ENCODE measurements at places on chromosomes 11 and 22. TPM values are rescaled to one million over a fixed set of nuclear protein-coding genes. Genes with fewer than 3 reads are reported as not detected.

- DNase-seq = no peak
Observed at GRCh38 chr11:131661132-131661531, 290.7 kb downstream of the NTM start.

DNA sequence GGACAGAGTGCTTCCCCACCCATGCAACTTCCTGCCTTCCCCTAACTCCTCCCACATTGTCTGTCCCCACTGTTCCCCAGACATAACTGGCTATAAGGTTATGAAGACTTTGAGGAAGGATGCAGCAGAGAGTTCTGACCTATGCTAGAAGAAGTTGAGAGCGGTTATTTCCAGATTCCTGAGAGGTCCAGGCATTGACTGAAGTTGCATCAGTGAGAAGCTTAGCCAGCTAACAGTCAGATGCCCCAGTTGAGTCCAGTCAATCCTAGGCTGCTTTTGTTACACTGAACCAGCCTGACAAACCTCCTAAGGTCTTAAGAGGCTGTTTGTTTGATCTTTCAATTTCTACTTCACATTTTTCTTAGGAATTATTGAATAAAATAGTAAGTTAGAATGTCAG is 937.9 kb upstream of the CCDC90B start:
- DNase-seq = no peak

DNA sequence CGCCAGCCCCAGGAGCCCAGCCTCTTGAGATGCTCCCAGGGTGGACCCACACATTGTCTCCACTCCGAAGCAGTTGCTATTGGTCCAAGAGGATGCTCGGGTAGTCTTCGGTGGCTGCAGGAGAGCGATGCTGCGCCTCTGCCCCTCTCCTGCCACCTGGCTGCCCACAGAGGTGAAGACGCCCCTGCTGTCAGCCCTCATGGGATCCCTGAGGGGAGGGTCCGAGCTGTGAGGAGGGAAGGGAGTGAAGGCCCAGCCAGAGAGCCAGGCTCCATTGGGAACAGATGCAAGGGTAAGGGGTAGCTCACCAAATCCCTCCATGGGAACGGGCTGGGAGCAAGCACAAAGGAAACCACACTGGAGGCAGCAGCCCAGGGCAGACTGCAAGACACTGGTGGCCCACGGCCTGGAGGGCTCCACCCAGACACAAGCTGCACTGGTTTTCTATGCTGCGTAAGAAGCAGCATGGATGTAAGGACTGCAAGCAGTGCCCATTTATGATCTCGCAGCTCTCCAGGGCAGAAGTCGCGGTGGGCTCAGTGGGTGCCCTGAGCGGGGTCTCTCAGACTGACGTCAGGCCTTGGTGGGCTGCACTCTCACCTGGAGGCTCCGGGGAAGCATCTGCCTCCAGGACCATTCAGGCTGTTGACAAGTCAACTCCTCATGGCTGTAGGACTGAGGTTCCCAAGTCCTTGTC is 15.7 kb downstream of the TSPAN32 start:
- DNase-seq = no peak

- DNase-seq = no peak
Observed at GRCh38 chr11:93526346-93526633, 16.9 kb downstream of the SMCO4 start.

- no peak for DNase-seq
Observed at GRCh38 chr11:113313601-113314000, 782 bp upstream of the TTC12 start.

DNA sequence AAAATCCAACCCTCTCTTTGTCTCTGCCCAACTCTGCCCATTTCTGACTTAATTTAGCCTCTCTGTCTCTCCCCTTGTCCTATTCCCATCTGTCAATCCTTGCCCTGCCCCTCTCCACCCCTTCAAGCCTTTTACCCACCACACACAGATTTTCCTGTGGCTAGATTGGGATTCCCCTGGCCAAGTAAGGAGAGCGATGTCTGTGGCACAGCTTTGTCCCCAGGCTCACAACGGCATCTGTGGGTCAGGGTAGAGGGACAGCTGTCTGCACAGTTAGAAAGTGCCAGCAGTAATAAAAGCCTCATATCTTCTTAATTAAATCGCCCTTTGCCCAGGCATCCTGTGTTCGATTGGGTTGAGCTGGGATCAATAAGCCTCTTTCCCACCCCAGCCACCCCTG is 1.3 kb upstream of the KCNC1 start:
- DNase-seq = no peak

DNA sequence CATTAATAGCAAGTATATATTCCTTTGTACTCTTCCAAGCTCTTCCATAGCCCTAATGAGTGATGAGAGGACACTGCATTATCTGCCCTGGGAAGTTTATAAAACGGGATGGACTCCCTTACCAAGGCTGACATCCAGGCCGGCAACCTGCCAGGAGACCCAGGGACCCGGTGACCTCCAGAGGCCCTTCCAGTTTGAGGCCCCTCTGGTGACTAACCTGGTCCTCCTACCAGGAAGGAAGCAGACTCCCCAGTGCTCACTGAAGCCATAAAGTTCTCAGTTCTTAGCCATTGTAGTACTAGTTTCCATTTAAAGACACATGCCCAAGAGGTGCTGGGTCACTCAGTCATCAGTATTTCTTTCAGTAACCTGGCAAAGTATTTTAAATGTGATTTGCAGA is 345.4 kb downstream of the TENM4 start:
- DNase-seq = no peak

GRCh38 chr22:35443338-35443737 is 43.4 kb downstream of the MCM5 start:
- DNase-seq = no peak

DNA sequence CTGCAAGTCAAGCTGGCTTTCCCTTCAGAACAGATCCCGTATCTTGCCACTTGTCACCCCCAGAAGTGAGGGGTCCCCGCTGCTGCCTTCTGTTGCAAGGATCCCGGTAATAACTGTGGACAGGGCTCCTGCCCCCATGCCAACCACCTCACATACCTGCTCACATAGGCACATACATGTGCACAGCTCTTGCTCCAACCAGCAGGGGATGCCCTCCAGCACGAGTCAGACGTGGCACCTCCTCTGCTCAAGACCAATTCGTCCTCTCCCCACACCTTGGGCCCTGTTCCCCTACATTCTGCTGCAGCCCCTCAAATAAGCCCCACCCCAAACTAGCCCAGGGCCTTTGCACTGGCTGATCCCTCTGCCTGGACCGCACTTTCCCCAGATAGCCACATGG is 163.3 kb downstream of the CRYBB2 start:
- no peak for DNase-seq

GRCh38 chr22:49565516-49565855 is 262.2 kb downstream of the BRD1 start:
- DNase-seq = no peak

- DNase-seq = no peak
Observed at GRCh38 chr11:35144136-35144741, 5.3 kb downstream of the CD44 start.

- no peak for DNase-seq
Observed at GRCh38 chr11:79438631-79439409, 2.0 kb downstream of the TENM4 start.

DNA sequence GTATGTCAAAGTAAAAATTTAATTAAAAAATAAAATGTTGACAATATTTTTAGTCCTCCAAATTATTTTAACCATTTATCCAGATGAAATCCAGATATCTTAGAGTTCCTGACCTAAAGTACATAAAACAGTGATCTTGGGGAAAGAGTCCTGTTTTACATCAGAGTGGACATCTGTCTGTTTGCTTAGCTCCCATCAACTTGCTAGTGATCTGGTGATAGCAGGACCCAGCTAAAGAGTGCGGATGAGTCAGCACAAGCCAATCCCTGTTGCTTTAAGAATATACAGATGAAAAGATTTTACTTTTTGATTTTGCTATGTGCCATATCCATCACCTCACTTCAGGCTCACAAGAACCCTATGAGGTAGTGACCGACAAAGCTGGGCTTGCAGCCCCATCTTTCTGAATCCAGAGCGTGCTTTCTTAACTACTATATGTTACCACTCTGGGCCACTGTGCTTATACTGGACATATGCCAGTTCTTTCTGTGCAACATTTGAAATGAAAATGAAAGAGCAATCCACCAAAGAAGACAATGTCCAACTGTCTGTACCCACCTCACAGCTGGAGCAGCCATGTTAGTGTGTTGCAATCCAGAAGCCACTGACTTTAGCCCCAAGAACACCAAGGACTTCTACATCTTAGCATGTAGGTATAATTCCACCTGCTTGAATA is 167.6 kb upstream of the SESN3 start:
- no peak for DNase-seq

DNA sequence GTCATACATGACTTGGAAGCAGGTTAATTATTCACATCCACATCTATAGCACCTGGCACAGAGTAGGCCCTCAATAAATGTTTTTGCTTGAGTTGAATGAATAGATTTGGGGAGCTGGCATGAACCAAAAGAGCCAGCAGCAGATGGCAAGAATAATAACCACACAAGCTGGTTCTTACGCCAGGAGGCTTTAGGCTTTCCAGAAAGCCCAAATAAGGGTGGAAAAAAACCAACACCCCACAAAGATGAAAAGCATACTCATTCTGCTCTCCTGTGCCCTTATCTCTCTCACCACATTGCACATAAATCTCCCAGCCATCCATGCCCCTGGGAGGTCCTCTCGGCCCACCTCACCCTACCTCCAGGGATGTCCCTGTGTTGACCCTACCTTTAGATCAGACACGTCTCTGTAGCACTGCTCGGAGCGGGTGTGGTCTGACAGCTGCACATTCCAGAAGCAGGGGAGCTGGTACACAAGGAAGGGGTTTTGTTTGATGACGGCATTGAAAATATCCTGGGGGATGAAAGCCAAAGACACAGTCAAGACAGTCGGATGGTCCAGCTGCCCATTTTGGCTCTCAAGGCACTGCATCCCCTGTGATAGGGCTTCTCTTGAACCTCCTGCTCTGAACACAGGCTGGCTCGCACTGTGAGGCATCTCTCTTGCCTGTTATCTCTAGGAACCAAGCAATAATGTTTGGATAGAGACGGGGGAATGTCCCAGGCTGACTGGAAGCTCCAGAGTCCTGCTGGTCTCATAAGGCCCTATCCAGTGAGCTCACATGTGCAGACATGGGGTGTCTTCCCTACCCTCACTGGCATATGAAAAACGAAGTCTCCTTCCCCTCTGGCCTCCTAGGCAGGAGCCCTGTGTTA is 323.6 kb upstream of the SYN3 start:
- DNase-seq = no peak

GRCh38 chr22:37972527-37972926 is 11.8 kb downstream of the SOX10 start:
- DNase-seq = no peak

GRCh38 chr11:102256251-102256650 is 61.0 kb upstream of the BIRC3 start:
- peak; percentile 75 for DNase-seq

- DNase-seq = no peak
Observed at GRCh38 chr22:24411256-24412004, 16.0 kb upstream of the ADORA2A start.

- DNase-seq = no peak
Observed at GRCh38 chr11:92528001-92528400, 303.4 kb downstream of the FAT3 start.

DNA sequence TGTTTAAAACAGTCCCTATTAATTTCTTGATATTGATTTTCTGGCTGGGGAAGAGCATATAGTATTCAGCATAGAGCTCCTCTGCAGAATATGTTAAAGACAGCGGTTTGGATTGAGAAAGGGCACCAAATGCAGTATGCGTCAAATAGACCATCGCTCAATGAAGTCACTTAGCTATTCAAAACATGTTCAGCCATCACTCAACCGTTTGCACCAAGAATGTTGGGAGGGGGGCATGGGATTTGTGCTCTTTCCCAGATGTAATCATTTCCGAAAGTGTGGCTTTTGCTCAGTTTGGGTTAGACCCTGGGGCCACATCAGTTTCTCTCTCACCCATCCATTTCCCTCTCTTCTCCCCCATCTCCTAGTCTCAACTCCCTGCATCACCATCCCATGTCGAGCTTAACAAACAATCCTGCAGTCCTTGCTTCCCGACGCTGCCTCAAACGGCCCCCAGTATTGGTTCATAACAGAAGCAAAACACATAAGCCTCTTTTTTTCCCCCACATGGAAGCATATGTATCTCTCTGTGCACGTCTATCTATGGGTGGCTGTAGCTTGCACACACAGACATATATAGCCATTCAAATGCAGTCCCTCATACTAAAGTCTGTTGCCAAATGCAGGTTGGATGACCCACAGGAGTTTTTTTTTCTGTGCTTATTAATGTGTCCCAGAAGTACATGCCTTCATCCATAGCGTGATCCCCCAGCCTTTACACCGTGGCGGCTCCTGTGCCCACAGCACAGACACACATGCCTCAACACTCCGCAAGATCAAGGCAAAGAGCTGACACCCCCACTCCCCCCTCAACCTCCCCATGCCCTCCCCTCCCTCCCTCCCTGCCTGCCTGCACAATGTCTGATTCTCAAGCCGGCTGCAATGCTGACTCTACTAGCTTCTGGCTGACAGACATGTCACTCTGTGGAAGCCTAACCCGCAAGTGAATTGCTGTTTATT is 2.6 kb downstream of the CACNG2 start:
- no peak for DNase-seq

GRCh38 chr11:74681686-74682651 is 49.3 kb downstream of the CHRDL2 start:
- peak; percentile 27 for DNase-seq

GRCh38 chr22:25193548-25193947 is 6.1 kb upstream of the CRYBB3 start:
- DNase-seq = no peak

GRCh38 chr11:71400216-71400615 is 48.0 kb downstream of the DHCR7 start:
- no peak for DNase-seq

- no peak for DNase-seq
Observed at GRCh38 chr11:7449841-7450214, 35.5 kb upstream of the OLFML1 start.

- DNase-seq = peak; percentile 75
Observed at GRCh38 chr11:126415669-126416420, 60.4 kb downstream of the ST3GAL4 start.

DNA sequence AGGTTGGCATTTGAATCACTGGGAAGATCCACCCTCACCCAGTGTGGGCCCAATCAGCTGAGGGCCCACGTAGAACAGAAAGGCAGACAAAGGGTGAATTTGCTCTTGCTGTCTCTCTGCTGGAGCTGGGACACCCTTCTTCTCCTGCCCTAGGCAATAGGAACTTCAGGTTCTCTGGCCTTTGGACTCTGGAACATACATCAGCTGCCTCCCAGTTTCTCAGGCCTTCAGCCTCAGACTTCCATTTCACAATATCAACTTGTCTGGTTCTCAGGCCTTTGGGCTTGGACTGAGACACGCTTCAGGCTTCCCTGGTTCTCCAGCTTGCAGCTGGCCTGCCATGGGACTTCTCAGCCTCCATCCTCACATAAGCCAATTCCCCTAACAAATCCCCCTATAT is 14.7 kb upstream of the ASRGL1 start:
- DNase-seq = no peak

Gene PRRG4
- total RNA-seq = 8.6 TPM

Gene C11orf21
- total RNA-seq = 2.3 TPM

Gene CHRNA10
- total RNA-seq = 2.4 TPM

Gene DRICH1
- 2.3 TPM for total RNA-seq

Gene TMEM191C
- total RNA-seq = 0.31 TPM

Gene RBMXL2
- not detected for total RNA-seq

Gene FAT3
- total RNA-seq = 16.1 TPM

Gene TRIM49
- total RNA-seq = not detected

Gene SNAP29
- 28.7 TPM for total RNA-seq

Gene OR4C5
- total RNA-seq = not detected

Gene PANX3
- not detected for total RNA-seq

Gene NCAM1
- 26.7 TPM for total RNA-seq

Gene SLC35E4
- 3.9 TPM for total RNA-seq

Gene PTGDR2
- total RNA-seq = 0.13 TPM

Gene RASSF10
- 3.7 TPM for total RNA-seq
